ENCODE measurements at places on chromosomes 4 and X.

- DNase-seq = no peak
Observed at GRCh38 chrX:9503261-9503660, 38.4 kb downstream of the TBL1X start.

GRCh38 chrX:621705-622503, 8.7 kb upstream of the SHOX start:
- DNase-seq = no peak

- DNase-seq = no peak
Observed at GRCh38 chr4:165336743-165337142, 9.3 kb downstream of the MSMO1 start.

GRCh38 chr4:7392438-7393421, 42.0 kb downstream of the PSAPL1 start:
- no peak for DNase-seq

- no peak for DNase-seq
Observed at GRCh38 chr4:114036426-114036825, 57.0 kb upstream of the ARSJ start.

- DNase-seq = no peak
Observed at GRCh38 chr4:186827534-186827897, 103.9 kb upstream of the FAT1 start.

DNA sequence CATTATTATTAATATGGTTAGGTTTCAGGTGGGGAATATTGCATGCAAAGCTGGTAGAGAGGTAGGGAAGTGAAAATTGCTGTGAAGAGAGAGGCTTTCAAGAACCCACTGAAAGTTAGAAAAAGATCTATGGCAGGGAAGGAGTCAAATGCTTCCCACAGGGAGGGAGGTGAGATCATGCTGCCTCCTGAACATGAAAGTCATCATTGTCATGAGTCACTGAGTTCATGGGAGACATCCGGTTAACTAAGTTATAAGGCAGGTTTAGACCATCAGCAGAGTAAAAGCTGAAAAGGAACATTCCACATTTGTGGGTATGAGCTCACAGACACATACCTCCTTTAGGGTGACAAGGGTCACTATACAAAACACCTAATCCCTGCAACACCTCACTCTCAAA, 16.2 kb downstream of the GATB start:
- DNase-seq = no peak

GRCh38 chr4:40204507-40205258, 7.9 kb downstream of the RHOH start:
- DNase-seq = no peak

DNA sequence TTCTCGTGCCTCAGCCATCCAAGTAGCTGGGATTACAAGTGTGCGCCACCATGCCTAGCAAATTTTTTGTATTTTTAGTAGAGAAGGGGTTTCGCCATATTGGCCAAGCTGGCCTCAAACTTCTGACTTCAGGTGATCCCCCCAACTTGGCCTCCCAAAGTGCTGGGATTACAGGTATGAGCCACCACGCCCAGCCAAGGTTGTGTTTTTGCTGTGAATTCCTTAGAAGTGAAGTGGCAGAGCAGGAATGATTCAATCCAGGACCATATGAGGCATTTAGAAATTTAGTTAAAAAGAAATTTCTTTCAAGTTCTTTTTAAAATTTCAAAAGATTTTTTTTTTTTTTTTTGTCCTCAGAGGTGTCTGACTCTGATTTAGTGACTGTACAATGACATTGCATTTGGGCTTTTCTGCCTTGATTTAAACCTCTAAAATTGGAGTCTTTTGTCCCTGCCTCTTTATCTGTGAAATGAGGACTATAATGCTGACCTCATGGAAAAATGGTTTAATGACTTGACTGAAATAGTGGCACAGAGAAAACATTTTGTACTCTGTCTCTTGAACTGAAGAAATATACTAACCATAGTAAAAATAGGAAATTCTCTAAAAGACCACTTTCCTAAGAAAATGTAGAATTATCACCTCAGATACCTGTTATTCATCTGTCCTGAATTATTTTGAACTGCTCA, 59.9 kb downstream of the CXCL13 start:
- DNase-seq = no peak

DNA sequence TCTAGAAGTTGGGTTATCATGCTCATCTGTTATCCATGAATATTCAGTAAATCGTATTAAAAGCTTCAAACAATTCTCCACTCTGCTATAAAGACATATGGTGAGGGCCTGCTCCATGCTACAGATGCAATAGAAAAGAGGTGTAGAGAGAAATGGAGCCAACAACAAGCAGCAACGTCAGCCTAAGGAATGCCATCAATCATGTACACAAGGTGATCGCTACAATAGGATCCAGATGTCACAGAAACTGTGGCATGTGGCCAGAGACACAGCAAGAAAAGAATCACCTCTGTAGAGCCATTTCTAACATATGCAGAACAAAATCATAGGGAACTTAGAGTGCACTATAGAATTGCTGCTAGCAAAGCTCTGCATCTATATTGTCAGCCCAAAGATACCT, 1188.1 kb downstream of the PCDH7 start:
- DNase-seq = no peak

DNA sequence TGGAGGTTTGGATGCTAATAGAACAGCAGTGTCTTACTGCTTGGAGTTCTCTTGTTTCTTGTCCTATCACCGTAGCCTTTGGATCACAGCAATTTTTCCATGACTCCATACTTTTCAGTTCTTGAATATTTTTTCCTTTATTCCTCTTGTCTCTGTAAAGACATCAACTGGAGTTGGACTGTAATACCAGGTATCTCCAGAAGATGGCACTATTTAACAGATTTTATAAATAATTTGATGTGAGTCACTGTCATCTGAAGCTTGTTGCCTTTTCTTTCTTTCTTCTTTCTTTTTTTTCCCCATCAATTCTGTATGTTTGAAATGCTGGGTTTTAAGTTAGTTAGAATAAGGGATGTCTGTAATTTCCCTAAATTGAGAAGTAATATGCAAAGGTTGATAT, 24.1 kb downstream of the HPRT1 start:
- no peak for DNase-seq

DNA sequence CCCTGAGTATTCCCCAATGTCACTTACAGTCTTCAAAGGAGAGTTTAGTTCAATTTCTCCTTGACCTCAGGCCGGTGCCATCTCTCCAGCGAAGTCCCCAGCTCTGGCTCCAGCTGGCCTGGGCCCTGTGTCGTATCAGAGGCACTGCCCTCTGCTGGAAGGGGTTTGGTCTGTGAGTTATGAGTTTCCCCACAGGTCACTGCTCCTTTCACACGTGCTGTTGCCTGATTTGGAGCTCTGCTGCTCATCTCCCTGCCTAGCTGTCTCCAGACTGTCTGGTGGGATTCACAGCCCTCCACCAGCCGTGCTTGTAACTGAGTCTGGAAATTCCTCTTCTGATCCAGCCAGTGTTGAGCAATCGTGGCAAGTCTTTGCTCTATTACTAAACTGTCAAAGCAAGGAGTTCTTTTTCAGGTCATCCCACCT, at the start of gene RAP2C:
Gene RAP2C (minus strand): TSS at position 105 of the 426 bp plus-strand sequence. CDS start 2,179 bp downstream, outside the sequence.
- no peak for DNase-seq

DNA sequence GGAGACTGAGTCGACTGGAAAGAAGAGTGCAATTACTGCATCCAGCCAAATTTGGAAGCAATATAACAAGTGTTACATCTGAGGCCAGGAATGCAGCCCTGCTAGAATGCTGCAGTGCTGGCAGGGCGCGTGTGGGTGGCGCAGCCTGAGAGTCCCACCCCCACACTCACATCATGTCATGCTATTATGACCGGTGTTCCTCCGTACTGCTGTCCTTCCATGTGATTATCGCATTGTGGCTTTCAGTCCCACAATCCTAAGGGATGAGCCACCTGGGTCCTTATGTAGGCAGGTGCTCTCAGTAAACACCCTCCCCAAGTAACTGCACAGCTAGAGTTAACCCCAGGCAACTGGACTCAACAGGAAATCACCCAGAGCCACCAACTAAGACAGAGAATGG, 122.6 kb upstream of the CPEB2 start:
- no peak for DNase-seq

DNA sequence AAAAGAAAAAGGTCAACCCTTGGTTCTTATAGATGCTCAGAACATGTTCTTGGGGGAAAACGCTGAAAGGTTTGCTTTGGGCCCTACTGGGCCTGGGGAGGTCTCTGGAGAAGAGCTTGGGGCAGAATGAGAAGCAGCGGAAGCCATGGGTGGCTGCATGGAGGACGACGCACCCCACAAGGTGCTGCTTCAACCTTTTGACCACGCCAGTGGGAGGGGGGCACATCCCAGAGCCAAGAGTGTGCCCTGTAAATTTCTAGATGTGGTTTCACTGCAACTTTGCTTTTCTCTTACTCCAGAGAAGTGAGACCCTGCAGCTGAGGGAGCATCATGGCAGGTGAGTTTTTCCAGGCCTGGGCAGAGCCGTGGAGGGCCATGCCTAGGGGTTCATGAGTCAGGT, 3.2 kb downstream of the PRRG3 start:
- DNase-seq = no peak

DNA sequence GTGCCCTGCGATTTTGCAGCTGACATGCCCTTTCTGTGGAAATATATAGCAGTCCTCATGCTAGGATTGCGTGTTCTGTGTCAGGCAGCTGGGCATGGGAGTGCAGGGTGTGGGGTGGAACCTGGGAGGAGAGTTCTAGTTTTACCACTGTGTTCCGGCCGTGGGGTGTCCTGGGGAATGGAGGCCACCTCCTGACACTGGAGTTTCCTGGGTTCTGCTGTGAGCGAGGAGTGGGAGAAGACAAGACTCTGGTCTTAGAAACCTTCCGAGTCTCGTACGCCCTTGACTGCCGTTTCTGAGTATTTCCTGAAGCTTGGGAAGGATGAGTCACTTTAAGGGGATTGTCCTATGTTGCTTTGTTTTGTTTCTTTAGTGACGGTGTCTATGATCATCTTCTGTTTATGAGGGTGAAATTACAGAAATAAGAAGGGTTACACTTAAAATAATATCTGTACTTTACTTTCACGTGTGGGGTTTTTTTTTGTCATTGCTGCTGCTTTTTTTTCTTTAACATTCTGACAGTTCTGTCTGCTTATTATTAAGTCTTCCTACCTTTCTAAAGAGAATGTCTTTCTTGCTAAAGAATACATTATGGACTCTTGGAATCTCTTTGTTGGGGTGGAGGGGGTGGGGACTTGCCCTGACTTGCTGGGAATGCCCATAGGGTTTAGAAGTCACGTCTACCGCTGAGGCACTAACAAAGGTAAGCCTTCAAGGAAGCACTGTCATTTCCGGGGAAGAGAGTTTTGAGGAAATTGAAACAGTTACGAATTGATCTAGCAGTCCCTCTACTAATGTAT, 19.1 kb downstream of the CD99 start:
- no peak for DNase-seq

- no peak for DNase-seq
Observed at GRCh38 chr4:81684352-81684751, 212.6 kb upstream of the RASGEF1B start.

DNA sequence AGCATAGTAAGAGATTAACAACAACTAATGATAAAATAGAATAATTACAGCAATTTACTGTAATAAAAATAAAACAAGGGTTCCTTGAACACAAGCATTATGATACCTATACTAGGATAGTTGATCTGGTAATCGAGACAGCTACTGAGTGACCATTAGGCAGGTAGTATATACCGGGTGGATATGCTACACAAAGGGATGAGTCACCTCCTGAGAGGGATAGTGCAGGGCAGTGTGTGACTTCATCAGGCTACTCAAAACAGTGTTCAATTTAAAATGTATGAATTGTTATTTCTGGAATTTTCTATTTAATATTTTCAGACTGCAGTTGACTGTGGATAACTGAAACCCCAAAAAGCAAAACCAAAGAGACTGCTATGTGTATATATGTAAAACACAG, 9.7 kb upstream of the ANTXR2 start:
- DNase-seq = no peak

DNA sequence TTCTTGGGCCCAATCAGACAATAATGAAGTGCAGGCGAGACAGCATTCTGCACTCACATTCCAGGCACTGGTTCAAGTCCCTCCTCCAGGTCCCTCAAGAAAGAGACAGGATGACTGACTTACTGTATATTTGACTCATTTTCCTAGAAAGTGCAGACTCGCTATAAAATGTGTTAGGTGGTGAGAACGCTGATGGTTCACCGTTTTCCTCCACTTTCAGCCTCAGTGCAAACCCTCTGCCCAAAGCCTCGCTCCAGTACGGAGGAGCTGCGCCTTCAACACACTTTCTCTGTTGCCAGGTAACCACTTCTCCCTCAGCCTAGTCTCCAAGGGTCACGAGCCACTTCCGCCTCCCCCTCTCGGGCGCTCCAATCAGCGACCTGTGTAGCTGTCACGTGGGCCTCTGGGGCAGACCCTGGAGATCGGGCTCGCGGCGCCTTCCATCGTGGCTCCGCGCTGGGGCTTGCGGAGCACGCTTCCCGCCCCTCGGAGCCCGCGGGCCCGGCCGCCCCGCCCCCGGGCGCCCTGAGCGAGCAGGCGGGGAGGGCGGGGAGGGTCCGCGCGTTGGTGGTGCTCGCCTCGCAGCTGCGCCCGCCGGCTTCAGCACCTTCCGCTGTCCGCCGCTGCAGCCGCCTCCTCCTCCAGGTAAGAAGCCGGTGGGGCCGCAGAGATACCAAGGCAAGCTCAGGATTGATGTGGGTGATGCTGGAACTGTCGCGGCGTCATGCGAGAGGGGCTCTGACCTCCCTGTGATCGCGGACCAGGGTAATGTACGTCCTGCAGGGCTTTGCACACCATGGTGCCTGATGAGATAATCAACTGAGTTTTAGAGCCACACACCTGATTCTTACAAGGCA, at the start of gene WDR17:
Gene WDR17 (plus strand): TSS at position 407 of the 857 bp plus-strand sequence. CDS start 45,740 bp downstream, outside the sequence.
- peak; percentile 85 for DNase-seq

DNA sequence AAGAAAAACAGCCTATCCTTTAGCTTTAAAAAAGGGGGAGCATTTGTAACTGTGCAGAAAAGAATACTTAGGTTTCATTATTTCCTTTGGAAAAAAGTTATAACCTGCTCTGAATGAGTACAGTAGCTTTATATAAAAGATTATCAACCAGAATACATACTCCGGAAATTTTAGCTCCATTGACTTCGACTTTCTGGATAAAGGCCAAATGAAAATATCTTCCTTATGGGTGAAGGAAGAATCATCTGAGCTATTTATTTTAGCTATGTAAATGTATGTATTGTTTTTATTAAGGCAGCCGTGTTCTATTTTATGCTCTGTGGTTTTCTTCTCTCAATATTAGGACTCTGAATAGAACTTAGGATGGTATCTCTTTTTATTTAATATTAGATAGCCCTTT, 69.0 kb upstream of the ETNPPL start:
- DNase-seq = no peak

DNA sequence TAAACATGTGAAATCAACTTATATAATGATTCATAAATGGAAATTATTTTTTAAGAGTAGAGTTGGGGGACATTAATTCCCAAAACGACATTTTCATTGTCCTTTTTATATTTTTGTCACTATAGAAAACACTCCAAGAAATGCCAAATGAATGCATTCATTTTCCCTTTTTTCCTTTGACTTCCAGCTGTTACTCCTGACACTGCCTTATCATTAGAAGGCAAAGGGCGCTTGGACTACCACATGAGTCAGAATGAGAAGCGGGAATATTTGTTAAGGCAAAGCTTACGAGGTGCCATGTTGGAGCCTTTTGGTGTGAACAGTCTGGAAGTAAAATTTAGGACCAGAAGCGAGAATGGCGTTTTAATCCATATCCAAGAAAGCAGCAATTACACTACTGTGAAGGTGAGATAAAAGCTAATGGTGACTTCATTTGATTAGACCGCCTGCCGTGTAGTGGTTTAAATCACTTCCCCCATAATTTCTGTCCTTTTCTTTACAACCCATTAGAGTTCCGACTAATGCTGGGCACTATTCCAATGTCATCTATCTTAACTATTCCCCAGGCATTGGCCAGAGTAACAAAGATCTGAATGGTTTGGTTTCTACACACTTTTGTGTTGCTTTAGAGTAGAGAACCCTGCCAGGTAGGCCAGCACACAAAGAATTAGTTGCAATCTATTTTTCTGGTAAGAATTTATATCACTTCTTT, 166.7 kb downstream of the FAT4 start:
- DNase-seq = no peak

GRCh38 chr4:90122355-90122748, 4.8 kb upstream of the CCSER1 start:
- DNase-seq = no peak
